ENCODE measurements at places on chromosomes 6 and 20.

DNA sequence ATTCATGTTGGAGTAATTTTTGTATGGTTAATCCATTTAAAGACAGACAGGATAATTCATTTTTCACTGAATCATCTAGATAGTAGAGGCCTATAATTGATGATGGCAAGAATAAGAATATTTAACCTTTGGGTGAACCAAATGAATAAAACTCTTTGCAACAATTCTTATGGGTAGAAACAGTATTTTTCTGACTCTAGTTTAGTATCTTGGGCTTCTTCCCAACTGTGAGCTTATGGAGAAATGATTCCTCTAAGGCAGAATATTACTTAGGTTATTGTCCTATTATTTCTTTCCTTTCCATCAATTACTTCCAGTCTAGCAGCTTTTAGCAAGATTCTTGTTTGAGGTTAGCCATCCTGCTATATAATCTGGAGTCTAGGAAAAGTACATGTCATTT is 734.9 kb upstream of the FLRT3 start:
- no peak for DNase-seq

- DNase-seq, result peak; percentile 14
Observed at GRCh38 chr6:10351791-10352190, 63.1 kb downstream of the TFAP2A start.

DNA sequence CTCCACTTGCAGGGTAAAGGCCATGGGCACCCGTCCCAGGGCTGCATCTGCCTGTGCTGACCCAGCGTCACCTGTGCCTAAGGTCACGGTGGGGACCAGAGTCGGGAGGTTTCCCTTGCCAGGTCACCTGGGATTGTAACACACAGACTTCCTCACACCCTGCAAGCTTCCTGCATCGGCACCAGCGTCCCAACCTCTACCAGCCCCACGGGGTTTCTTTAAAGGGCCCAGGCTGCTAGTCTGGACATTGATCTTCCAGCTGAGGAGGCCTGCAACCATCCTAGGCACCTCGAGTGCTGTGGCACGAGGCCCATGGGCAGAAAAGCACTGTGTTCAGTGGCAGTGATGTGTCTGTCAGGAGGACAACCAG is 12.6 kb downstream of the ACSS1 start:
- no peak for DNase-seq

GRCh38 chr6:125700581-125701353 is 48.7 kb upstream of the HEY2 start:
- no peak for DNase-seq

DNA sequence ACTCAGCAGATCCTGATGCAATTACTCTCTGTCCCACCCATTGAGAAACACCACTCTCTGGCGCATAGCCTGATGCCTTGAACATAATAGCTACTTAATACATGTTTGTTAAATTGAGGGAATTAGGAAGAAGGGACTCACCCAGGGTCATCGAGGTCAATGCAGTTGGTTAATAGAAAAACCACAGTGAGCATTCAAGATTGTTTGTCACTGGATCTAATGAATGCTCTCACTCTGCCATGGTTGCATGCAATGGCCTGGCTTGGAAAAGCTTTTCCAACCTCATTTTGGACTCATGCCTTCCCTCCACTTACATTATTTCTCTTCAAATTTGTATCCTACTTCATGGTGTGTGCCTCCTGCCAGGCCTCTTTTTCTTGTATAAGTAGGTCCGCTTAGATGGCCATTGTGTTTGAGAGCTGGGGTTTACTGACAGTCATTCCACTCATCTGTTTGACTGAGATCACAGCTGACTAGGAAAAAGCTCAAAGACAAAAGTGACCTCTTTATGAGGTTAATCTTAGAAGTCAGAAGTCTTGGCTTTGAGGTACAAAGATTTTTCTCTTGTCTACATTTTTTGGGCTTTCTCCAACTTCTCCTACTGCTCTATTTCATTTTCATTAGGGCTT is 154.8 kb upstream of the RAB32 start:
- DNase-seq, result no peak

DNA sequence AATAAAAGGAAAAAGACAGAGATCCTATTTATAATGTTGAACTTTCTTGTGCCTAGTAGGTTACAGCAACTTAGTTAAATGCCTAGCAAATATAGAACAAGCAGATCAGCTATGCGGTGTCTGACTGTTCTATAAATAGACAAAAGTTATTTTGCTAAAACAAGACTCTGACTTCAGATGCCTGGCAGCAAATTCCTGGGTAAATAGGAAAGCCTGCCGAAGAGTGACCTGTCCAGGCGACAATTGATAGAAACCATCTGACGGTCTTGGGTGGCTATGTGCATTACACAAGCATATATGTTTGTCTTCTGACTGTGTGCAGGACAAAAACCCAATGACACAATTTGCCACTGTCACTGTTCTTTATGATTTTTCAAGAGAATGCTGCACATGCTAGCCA is 38.0 kb upstream of the PDE10A start:
- DNase-seq, result no peak

DNA sequence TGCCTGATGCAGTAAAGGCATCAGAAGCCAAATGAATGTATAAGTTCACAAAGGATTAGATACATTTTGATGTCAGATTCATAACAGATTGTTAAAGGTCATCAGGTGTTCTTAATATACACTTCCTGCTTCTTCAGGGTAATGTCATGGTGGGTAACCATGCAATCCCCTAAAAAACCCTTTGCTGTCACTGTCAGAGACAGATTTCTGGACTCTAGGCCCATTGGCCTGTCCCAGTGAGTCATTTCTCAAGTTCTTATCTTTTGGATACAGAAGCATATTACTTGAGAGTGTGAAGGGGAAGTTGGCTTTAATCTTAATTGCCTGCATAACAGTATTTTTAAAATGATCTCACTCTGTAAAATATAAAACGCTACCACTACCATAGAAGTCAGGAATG is 895.6 kb upstream of the MAP3K7 start:
- no peak for DNase-seq

- no peak for DNase-seq
Observed at GRCh38 chr6:82494367-82494766, 130.8 kb downstream of the TPBG start.

DNA sequence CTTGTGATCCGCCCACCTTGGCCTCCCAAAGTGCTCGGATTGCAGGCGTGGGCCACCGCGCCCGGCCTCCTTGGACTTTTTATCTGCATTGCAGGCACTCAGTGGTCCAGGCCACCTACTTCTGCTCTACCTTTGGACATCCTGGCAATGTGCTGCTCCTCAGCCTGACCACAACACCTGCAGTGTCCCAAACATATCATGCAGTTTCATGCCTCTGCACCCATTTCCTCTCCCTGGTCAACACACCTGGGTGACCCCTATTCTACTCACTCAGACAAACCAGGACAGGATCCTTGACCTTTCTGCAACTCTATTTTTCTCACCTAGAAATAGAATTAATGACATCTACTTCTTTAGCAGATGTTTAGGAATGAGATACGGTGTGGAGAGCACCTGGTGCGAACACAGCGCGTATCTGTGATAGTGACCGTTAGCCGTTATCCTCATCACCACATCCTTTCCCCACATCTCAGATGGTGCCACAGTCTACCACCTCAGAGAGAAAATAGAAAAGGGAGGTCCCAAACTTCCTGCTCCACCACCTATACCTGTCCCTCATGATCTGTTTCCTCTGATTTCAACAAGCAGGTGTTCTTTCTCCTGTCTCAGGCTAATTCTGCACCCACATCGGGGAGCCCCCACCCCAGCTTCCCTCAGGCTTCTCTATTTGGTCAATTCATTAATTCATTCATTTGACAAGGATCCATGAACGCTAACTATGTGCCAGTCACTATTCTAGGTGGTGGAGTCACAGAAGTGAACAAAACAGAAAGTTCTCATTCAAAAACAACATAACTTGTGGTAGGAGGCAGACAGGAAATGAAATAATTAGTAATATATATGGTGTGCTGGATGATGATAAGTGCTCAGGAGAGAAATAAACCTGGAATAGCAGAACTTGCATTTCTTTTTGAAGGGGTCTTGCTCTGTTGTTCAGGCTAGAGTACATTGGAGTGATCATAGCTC is 4.3 kb upstream of the BTN3A2 start:
- DNase-seq, result no peak

- DNase-seq, result no peak
Observed at GRCh38 chr20:15889514-15890256, 683.6 kb downstream of the KIF16B start.

GRCh38 chr6:53112404-53112803 is 36.2 kb downstream of the GCM1 start:
- no peak for DNase-seq

DNA sequence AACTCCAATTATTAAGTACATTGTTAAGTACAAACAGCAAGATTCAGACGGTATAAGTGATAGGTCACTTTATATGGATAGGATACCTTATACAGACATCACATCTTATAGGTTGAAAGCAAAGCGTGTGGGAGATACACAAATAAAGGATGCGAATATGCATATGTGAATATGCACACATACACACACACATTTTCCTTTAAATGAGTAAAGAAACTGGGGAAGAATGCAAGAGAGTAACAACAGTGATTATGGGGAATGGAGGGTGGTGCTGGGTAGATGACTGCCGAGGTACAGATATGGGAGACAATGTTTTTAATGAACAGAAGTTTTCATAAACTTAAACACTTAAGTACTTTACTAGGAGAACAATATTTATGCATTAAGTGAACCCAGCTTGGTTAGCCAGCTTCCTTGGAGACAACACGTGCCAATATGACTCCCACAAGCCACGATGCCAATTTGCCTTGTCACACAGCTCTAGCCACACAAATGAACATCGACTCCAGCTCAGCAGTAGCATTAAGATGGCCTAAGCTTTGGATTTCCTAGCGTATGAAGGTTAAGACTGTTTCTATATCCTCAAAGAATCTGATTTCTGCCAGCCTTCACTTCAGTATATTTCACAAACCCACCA is 96.6 kb downstream of the EPB41L2 start:
- no peak for DNase-seq

- peak; percentile 66 for DNase-seq
Observed at GRCh38 chr20:19975436-19975799, 41.7 kb upstream of the NAA20 start.

- DNase-seq, result no peak
Observed at GRCh38 chr20:48381353-48382120, 446.3 kb downstream of the PREX1 start.

GRCh38 chr6:45543298-45544235 is 165.8 kb upstream of the SUPT3H start:
- peak; percentile 71 for DNase-seq
